ENCODE measurements at places on chromosomes 2 and 18.

GRCh38 chr2:148651972-148652371 is 7.4 kb downstream of the EPC2 start:
- no peak for DNase-seq

- DNase-seq = no peak
Measured at GRCh38 chr18:78624646-78625279, 354.9 kb upstream of the SALL3 start.

GRCh38 chr2:191831410-191831994 is 15.4 kb downstream of the CAVIN2 start:
- no peak for DNase-seq

GRCh38 chr18:47160256-47160655 is 10.0 kb upstream of the HDHD2 start:
- no peak for DNase-seq

- no peak for DNase-seq
Measured at GRCh38 chr2:149725234-149725633, 137.7 kb upstream of the MMADHC start.
